ENCODE measurements at places on chromosomes 7 and 10.

DNA sequence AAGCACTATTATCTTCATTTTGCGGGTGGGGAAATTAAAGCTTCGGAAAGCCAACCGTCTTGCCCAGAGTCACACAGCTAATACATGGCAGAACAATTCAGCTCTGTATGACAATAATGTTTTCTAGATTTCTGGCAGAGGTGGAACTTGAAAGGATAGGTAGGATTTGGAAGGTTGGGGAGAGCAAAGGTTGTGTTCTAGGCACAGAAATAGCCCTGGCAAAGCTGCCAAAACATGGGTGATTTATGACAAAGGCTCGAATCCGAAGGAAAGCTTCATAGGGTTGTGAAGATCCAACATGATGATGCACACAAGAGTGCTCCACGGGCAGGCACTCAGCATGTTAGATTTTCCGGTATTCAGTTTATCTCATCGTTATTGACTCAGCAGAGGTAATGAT, 19.2 kb downstream of the PDCD11 start:
- no peak for DNase-seq

GRCh38 chr7:134447383-134447782, 11.5 kb downstream of the AKR1B1 start:
- DNase-seq: no peak

DNA sequence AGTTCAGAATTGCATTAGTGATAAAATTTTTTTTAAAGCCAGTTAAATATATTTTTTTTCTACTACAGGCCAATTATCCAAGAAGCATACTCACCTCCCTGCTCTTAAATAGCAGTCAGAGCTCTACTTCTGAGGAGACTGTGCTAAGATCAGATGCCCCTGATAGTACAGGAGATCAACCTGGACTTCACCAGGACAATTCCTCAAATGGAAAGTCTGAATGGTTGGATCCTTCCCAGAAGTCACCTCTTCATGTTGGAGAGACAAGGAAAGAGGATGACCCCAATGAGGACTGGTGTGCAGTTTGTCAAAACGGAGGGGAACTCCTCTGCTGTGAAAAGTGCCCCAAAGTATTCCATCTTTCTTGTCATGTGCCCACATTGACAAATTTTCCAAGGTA, 119.1 kb downstream of the TRIM24 start:
- DNase-seq: no peak

DNA sequence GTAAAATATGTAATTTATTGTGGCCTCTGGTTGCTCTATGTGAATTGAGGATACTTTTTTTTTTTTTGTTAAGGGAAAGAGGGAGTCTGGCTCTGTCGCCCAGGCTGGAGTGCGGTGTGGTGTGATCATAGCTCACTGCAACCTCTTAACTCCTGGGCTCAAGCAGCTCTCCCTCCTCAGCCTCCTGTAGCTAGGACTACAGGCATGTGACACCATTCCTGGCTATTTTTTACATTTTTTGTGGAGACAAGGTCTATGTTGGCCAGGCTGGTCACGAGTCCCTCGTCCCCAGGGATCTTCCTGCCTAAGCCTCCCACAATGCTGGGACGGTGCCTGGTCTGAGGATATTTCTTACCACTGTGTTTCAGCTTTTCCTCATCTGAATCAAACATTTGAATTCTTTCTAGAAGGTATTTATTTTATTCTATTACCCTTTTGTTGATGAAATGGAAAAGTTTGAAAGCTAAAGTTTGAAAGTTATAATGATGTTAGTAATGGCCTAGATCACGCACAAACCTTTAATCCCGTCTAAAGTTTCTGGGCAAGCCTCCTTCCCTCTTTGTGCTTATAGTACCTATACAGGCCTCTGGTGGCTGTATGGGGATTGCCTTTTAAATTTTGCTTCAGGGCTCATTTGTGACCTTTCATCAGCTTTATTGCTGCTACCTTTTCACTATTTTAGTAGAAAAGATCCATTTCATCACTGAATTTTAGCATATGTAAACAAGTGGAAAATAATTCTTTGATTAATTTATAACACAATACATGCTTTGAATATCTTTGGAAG, 2.0 kb downstream of the IFRD1 start:
- DNase-seq: no peak

DNA sequence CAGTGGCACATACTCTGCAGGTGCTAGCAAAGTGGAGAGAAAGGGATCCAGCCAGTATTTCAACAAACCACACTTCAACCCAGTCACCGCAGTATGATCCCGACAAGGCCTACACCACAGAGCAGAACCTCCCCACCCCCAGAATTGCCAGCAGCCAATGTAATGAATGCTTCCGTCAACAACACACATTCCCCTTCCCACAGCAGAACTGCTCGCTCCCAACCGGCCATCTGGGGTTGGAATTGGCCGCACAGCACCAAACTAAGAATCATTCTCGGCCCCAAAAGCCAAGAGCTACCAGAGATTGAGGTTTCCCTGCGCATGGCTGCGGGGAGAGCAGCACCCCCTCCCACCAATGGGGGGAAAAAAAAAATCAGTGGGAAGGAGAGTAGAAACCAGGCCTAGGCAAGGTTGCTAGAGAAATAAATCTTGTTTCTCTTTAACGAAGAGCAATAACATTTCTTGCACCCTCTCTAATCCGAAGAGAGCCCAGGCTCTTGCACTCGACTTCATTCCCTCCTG, 1.1 kb downstream of the WASL start:
- DNase-seq: peak; percentile 62

- peak; percentile 19 for DNase-seq
These were observed 595.0 kb downstream of the ARL4A start for GRCh38 chr7:13282377-13282980.

DNA sequence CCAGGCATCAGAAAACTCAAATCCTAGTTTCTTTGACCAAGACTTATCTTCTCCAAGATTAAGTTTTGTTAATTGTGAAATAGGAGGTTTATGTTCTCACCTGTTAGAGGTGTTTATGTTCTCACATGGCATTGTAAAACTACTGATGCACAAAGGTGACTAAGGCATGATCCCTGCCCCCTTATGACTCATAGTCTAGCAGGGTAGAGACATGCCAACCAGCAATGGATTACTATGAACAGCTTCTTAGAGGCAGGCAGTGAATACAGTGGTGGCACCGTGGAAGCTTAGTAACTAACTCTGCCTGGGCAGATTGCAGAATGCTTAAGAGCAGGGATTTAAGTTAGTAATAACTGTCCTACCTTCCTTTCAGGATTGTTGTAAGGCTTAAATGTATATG, 400.9 kb downstream of the SORCS3 start:
- DNase-seq: no peak

GRCh38 chr7:77199013-77199966, at the start of gene FGL2:
FGL2 (minus strand) TSS chr7:77199819; CDS start chr7:77199793, 26 bp downstream.
- DNase-seq: no peak
